ENCODE measurements at places on chromosomes 16 and 17. TPM values are rescaled to one million over a fixed set of nuclear protein-coding genes. Genes with fewer than 3 reads are reported as not detected.

USP32 gene
- total RNA-seq, result 46.8 TPM

CCDC200 gene
- 0.16 TPM for total RNA-seq

ZNF597 gene
- 1.3 TPM for total RNA-seq

GSG1L2 gene
- not detected for total RNA-seq

ACBD4 gene
- 7.4 TPM for total RNA-seq

TBC1D3H gene
- not detected for total RNA-seq

HBM gene
- not detected for total RNA-seq

ENPP7 gene
- not detected for total RNA-seq

MARVELD3 gene
- total RNA-seq, result not detected

All from bronchial smooth muscle cell (primary cell).